ENCODE measurements at places on chromosomes 3 and 15.

- DNase-seq, result no peak
These were observed 43.3 kb downstream of the HOMER2 start for GRCh38 chr15:82909080-82909815.

DNA sequence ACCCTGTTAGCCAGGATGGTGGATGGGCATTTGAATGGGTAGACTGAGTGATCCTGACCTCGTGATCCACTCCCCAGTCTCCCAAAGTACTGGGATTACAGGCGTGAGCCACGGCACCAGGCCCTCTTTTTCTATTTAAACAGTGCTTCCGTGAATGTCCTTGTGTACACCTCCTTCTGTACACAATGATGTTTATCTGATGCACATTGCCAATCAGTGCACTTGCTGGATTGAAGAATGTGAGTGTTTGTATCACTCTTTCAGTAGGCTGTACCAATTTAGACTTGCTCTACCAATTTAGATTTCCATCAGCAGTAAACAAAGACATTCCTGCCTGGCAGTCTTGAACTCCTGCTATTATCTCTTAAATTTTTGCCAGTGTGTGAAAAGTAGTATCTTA is 8.9 kb upstream of the ZNF619 start:
- no peak for DNase-seq

GRCh38 chr15:77840991-77841775 is 208.5 kb upstream of the LINGO1 start:
- DNase-seq, result peak; percentile 64

- DNase-seq, result no peak
These were observed 64.0 kb upstream of the CPOX start for GRCh38 chr3:98657457-98657856.

DNA sequence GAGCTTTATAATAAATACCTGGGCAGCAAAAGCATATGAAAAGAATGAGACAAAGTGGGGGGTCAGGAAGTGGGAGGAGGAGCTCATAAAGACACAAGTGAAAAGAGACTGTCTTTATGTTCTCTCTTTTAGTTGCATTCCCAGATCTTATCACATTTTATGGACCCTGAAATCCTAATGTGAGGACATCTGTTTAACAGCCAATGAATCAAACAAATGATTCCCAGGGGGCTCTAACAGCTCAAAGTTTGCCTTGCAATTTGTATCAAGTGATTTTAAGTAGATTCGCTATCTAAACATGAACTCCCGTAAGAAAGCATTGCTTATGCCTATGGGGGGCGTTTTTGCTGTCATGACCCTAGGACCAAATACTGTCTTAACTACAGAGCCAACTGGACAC is 332.3 kb upstream of the CNTN4 start:
- DNase-seq, result no peak

DNA sequence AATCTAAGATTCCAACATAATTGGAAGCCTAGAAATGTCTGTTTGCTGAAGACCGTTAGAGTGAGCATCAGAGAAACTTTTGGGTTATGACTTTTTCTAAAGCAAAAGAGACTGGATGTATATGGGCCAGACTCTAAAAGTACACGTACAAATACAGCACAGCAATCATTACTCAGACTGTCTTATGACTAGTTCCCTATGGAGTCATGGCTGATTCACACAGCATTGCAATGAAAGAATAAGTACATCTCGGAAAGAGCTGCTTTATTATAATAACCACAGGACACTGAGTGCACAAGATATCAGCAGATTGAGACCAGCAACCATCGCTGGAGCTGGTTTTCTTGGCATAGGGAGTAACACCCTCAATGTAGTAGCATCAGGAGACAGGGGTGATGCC is 618.6 kb downstream of the NLGN1 start:
- peak; percentile 64 for DNase-seq

DNA sequence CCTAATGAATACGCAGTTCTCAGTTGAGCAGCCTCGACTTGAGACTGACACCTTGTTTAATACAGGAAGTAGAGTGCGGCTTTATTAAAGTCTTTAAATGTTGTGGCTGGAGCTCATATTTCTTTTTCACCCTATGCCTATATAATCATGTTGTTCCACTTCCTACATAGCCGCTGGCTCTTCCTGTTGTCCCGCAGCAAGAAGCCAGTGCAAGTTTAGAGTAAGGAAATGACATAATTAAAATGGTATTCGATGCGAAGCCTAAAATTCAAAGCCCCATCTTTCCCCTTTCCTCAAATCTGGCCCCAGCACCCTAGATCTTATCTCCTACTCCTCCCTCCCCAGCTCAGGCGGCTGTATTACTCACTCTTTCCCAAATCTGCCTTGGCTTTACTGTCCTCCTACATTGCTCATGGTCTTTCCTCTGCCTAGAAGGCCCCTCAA is 7.5 kb upstream of the PHLDB2 start:
- peak; percentile 65 for DNase-seq

DNA sequence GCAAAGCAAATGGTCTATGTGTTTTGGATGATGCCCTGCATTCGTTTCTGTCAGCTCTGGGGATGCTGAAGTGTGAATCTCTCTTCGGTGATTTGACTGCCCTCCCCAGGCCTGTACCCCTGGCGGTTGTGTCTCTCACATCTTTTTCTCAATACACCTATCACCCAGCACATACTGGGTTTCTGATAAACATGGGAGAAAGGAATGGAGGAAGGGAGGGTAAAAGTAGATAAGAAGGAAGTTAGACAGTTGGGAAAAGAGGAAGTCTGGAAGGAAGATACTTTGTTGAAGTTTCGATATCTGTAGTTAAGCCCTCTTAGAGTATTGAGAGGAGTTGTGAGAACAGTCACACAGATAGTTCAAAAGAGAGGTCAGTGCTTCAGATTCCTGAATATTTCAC is 35.8 kb upstream of the LRTM1 start:
- DNase-seq, result no peak

- no peak for DNase-seq
These were observed 137.6 kb upstream of the TRIM42 start for GRCh38 chr3:140540262-140540661.

DNA sequence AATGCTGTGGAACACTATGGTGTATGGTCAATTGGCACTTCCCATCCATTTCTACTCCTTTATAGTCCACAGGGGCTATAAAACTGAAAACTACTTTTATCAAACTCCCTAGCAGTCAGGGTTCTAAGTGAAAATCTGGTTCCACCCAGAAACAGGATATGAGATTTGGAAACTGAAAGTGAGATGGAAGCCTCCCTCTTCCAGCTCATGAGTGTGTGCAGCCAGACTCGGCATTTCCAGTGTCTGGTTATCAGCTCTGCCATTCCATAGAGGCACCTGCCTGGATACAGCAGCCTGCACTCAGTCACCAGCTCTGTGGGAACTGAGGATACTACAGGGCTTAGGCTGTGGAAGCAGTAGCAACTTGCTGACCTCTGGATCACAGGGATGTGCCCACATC is 14.7 kb upstream of the PLA2G4F start:
- no peak for DNase-seq

- DNase-seq, result no peak
These were observed 26.1 kb downstream of the CHDH start for GRCh38 chr3:53820084-53820483.

GRCh38 chr3:54120657-54121413 is 1.5 kb upstream of the CACNA2D3 start:
- no peak for DNase-seq

DNA sequence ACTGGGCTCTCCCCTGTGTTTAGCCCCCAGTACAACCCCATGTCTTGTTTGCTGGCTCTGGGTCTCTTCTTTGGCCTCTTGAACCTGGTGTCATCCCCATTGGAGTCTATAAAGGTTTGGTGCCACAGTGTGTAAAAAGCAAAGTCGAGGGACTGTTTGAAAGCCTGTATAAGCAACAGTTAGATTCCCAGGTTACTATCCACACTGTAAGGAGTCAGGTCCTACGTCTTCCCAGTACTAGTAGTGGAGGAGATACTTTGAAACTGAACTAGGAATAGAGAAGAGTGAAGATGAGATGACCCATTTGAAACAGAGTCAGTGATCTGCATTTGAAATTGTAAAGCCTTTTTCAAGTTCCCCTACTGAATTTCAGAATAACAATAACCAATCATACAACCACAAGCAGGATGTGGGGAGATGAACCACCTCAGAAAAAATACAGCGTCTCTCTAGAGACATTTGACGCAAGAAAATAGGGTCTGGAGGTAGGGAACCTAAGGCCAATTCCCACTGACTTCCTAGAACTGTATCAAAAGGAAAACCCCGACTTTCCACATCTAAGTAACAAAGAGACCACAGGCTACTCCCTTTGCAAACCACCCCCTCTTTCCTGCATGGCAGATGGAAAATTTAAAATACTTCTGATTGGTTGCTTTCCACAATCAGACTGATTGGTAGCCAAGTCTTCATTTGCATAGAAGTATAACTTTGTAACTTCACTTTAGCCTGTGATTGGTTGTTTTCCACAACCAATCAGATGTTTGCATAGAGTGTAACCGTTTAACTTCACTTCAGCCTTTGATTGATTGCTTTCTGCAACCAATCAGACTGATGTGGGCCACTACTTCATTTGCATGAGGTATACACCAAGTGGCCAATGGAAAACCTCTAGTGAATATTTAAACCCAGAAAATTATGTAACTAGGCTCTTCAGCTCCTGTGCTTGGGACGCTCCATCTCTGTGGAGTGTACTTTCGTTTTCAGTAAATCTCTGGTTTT is 49.9 kb upstream of the NEDD4 start:
- DNase-seq, result no peak

- no peak for DNase-seq
These were observed 29.9 kb upstream of the MRPL3 start for GRCh38 chr3:131532645-131533044.

DNA sequence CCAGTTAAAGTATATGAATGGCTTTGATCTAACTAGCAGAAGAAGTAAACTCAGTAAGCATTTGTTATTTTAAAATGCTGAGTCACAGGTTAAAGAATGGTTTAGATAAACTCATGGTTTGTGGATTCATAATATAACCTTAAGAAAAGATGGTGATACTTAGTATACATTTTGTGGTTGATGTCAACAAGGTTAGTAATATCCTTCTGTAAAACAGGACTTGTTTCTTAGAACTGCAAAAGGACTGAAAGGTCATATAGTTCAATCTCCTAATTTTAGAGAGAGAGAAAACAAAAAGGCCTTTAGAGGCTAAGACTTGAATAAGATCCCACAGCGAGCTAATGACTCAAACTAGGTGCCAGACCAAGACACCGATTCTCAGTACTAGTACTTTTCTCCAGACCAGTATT is 50.0 kb downstream of the STRIT1 start:
- DNase-seq, result no peak

DNA sequence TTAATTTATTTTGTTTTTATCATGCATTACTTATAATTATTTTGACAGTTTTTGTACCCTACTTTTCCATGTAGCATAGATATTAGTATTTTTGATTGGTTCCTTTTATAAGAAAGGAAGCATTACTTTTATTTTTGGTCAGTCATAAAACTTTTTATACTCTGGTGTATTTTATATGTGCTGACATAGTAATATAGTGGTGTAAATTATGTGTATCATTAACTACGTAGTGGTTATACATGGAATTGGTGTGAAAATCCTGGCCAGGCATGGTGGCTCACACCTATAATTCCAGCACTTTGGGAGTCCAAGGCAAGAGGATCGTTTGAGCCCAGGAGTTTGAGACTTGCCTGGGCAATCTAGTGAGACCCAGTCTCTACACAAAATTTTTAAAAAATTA is 18.8 kb upstream of the NIPA2 start:
- DNase-seq, result no peak

DNA sequence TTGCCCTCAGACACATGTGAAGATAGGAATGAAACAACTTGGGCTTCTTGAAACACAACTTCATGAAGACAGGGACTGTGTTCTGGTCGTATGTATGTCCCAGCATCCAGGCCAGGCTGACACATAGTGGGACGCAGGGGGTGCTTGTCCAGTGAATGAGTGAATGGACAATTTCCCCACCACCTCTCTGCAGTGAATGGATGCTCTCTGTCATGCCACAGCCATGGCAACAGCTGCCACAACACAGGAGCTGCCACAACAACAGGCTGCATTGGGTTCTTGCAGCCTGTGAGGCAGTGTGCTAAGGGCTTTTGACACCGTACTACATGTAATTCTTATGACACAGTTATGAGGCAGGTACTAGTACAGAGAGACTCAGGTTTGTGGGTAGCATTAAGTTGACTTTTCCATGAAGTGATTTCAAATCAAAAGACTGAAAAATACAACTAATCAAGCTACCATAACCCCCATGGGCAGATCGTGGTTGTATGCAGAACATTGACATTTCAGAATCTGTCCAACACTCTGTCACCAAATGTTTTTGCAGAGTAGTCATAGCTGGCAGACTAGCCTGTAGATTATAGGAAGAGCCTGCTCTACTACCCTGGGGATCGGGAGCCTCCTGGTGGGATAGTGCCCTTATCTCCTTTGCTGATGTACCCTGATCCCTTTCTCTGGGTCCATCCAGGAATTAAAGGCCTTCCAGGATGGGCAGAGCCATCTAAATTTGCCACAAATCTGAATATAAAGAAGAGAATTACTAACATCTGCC is 40.8 kb downstream of the CLSTN2 start:
- DNase-seq, result no peak

GRCh38 chr3:183466575-183466974 is 38.2 kb upstream of the MCF2L2 start:
- no peak for DNase-seq

- peak; percentile 45 for DNase-seq
These were observed 4.1 kb downstream of the ISLR2 start for GRCh38 chr15:74134387-74135027.

GRCh38 chr3:161069511-161070251 is 35.5 kb downstream of the B3GALNT1 start:
- DNase-seq, result peak; percentile 58

DNA sequence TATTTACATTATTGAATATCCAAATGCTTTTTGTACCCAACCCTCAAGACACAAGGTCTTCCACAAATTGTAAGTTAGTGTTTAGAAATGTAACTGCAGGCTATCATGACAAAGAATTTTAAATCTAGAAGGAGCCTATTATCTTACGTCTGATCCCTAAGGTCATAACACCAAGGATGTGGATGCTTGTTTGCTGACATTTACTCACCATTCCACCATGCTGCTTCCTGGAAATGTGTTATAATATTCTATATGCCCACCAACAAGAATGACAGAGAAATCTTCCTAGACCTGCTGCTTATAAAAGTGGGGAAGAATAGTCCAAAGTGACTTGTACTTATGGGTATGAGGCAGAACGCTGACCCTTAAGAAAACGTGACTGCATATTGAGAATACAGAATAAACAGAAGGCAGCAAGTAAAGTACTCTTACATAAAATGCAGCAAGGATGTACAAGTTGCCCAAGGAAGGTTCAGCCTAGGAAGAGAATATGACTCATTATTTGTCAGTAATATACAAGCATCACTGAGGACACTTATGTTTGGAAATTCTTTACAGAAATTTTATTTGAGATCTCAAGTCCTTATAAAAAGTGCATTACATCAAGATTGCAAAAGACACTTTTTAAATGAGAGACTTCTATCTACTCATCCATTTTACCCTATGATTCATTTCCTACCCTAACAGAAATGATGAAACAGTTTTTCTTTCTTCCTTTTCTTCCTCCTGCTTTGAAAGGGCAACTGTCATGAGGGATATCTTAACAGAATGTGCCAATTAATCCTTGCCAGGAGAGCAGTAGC is 59.6 kb downstream of the ESYT3 start:
- DNase-seq, result peak; percentile 86

All from AG10803 (cell line).